Fibroblast of skin of right quadriceps (primary cell): ENCODE measurements at places on chromosomes 5 and 9.

DNA sequence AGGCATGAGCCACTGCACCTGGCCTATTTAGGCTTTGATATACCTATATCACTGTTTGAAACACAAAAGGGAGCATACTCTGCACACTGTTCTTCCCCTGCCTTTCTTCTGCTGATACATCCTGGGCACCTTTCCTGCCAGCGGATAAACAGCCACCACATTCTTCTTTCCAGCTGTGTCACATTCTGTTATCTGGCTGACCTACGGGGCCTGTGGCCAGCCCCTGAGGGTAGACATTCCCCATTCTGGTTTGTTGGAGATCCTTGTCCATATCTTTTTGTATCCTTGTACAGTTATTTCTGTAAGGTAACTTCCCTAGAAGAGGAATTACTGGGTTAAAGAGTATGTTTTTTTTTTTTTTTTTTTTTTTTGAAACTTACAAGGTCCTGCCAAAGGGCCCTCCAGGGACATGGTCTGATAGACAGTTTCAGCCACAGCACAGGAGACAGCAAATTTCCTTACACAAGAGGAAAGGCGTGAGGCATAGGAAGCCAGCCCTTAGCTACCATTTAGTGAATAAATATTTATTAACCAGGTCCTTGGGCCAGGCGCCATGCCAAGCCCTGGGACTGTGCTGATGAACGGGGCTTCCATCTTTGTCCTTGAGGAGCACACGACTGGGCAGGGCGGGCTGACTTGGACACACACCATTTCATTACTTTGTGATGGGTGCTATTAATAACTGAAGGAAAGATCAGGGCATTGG is 57.8 kb downstream of the ERGIC1 start:
- DNase-seq, result no peak

GRCh38 chr9:22975951-22976350 is 529.3 kb downstream of the DMRTA1 start:
- DNase-seq, result peak; percentile 64

DNA sequence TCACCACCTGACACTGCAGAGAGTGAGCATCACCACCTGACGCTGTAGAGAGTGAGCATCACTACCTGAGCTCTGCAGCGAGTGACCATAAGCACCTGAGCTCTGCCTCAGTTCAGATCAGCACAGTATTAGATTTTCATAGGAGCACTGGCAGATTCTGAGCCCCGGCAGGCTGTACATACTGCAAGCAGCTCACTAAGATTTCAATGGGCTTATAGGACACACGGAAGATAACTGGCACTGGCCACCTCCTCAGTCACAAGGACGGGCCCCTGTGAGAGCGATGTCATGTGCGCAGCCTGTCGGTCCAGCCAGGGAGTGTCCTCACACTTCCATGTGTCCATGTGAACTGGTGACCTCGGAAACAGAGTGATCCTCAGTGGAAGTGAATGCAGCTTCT is 153.5 kb upstream of the IRX2 start:
- DNase-seq, result no peak

DNA sequence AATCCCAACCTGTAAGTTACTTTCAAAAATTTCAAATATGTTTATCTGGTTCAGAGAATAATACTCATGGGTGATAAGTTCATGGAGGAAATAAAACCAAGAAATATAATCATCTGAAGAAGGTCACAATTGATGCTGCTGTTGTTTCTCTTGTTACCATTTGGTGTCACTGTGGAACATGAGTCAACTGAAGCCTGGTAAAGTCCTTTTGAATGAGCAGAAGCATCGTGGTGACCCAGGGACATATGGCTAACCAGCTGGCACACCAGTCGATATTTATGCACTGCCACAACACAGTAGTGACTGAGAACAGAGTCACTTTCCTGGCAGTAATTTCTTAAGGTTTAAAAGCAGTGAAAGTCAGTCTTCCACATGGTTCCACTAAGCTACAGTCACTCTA is 612.9 kb upstream of the TLE4 start:
- no peak for DNase-seq

GRCh38 chr9:115391168-115391825 is 273.3 kb upstream of the TNC start:
- DNase-seq, result peak; percentile 58

- no peak for DNase-seq
Observed at GRCh38 chr5:111928511-111928910, 171.5 kb upstream of the NREP start.

- peak; percentile 98 for DNase-seq
Observed at GRCh38 chr5:141524604-141525597, 36.0 kb downstream of the PCDHGC5 start.

DNA sequence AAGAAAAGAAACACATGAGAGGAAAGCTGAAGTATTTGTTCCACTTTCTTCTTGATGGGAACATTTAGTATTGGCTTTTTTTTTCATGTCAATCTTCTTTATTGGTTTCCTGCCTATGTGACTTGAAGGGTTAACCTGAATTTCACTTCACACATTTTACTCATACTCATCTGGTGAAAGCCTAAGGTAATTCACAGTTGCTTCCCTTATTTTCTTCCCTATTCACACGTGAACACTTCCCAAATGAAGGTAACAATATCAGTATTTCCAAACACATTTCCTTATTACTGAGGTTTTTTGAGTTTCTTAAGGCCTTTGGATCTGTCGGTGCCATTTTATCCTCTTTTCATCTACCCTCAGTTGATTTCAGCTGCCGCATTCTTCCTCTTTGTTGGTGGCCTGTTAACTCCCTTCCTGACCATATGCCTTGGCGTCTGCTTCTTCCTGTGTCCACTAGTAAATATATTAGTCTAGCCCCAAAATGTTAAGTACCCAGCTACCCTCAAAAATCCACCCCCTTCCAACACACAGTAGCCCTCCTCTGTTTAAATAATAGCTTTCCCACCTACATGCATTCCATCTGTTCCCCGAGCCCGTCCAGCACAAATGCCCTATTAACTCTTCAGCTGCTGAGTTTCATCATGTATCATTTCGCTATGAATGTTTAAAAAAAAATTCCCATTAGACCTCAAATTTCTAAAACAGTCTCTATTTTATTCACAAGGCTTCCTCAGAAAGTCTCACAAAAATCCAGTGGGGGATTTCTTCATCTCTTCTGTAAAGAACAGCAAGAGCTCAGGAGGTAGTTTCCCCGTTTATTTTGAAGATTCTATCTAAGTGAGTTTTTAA is 97.3 kb downstream of the USP20 start:
- DNase-seq, result no peak

GRCh38 chr5:174273325-174273724 is 227.8 kb downstream of the NSG2 start:
- DNase-seq, result no peak

GRCh38 chr5:1754531-1755220 is 45.0 kb downstream of the MRPL36 start:
- no peak for DNase-seq

DNA sequence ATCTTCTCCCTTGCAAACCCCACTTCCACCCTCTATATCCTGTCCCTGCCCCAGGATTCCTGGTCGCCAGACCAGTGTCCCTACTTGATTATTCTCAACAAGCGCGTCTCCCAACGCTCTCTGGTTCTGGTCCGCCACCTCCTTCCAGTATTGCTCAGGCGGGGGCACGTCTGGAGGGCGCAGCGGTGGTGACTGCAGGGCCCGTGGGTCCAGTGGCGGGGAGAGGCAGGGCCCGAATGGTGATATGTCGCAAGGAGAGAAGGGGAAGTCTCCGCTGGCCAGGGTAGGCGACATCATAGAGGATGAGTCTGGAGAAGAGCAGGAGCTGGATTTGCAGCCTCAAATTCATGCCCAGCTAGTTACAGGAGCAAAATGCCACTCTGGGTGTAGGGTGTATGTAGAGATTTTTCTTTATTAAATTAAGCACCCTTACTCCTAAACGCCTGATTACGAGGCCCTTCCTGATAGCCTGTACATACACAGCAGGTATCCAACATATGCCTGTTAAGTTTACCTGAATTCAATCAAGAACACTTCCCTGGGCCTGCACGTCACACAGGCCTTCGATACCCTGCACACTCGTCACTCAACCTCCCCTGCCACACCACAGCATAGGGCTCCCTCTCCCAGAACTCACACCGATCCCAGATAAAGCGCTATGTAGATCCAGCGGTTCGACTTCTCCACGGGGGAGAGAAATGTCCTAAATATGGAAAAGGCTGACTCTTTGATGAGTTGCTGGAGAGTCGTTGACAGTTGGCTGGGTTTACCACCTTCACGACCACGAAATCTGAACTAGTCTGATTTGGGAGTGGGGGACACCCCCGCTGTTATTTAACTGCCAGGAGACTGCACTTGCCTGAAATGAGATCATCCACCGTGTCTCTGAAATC is 4.8 kb downstream of the MCIDAS start:
- DNase-seq, result no peak

DNA sequence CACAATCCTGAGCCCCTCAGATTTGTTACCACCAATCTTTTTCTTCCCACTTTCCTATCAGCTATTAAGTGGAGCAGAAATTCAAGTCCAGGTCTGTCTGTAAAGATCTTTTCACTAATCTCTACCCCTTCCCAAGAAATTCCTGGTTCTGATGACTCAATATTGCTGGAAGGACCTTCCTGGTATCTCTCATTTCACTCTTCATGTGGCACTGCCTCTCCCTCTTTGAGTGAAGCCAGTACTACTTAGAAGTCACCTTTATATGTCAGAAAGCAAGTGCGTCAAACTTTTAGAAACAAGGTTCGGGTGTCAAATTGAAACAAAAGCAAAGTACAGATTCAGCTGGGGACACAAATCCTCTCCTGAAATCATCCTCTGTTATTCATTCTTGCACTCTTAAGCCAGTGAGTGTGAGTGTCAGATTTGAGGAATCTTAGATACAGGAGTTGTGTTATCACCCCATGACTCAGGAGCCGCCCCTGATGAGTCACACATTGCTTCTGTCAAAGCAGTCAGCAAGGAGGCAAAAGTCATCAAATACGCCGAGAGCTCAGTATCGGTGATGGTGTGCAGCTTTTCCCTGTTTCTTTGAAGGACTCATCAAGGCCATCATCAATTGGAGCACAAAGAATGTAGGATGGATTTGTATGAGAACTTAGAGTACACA is 313.0 kb downstream of the CETN3 start:
- peak; percentile 88 for DNase-seq

DNA sequence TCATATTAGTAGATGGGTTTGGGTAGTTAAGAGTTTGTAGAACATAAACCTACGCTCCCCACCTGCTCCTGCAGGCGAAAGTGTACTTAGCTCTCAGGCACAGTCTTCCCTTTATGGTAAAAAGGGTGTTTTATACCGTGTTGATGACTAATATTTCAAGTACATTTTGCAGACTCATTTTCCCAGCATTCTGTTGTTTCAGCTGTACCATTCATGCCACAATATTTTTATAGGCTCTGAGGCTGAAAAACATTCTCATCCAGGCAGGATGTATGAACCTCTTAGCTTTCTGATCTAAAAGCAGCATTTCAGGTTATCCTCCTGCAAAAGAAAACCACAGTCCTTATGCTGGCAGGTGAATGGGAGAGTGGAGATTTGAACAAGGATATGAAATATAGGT is 231.4 kb downstream of the NR2F1-AS1 start:
- peak; percentile 42 for DNase-seq

DNA sequence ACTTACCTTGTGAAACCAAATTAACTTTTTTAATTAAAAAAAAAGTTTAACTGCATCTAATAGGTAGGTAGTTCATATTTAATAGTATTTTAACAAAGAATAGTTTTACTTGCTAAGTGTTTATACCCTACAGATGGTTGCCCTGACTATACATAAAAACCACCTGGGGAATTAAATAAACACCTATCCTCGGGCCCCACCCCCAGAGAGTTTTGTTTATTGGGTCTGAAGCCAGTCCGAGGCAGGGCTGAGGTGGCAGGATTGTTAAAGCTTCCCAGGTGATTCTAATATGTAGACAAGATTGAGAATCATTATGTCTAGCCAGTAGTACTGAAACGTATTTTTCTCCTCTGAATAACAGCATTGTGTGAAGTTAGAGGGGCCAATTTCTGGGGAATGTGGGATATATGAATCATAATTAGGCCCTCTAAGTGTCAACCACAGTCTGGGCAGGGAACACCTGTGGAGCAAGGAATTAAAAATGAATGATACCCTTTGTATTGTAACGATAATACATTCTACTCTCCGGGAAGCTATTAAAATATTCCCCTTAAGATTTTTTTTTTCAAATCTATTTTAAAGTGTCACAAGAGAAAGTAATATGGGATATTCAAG is 5.6 kb upstream of the PAM start:
- DNase-seq, result no peak

DNA sequence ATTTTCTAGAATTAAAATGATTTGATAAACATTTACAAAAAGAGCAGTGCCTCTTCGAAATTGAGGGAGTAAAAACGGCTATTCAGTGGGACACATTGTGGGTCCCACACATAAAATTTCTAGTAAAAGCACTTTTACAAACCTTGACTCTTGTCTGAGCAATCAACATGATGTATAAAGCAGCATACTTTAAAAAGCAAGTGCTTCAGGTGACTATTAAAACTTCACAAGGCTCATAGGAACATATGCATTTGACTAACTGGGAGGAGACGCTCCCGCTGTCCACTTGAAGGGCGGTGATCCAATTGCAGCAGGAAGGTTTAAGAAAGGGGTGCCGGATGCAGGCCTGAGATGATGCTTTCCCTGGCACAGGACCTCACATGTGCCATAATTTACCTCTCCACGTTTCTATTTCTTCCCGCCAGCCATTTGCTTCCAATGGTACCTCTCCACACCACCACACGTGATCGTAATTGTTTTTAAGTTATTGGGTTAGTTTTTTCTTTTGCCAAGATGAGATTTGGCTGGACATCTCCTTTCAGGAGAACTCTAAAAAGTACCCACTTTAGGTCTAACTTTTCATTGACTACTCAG is 1.8 kb downstream of the MCTP1 start:
- DNase-seq, result no peak

- no peak for DNase-seq
Observed at GRCh38 chr9:126614455-126615244, 922 bp downstream of the LMX1B start.

GRCh38 chr5:12284604-12285003 is 380.4 kb upstream of the CTNND2 start:
- DNase-seq, result no peak

DNA sequence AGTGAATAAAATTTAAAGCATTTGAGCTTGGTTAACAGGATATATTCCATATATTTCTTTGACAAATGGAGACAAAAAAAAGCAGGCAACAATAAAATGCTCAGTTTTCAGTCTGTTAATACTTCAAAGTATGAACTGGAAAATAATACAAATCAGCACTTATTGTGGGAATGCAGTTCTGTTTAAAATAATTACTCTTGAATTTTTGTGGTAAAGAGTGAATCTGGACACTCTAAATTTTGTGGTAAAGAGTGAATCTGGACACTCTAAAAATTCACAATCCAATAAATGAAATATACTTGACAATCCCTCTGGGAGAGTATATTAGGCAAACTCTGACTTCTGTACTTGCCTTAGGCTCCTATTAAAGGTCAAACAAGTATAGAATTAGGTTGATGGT is 141.9 kb upstream of the RASA1 start:
- peak; percentile 44 for DNase-seq

GRCh38 chr9:69012696-69013381 is 1.1 kb downstream of the PRKACG start:
- no peak for DNase-seq
